Endothelial cell (in vitro differentiated cells): ENCODE measurements at places on chromosomes 5 and 9. TPM values are rescaled to one million over a fixed set of nuclear protein-coding genes. Genes with fewer than 3 reads are reported as not detected.

DNA sequence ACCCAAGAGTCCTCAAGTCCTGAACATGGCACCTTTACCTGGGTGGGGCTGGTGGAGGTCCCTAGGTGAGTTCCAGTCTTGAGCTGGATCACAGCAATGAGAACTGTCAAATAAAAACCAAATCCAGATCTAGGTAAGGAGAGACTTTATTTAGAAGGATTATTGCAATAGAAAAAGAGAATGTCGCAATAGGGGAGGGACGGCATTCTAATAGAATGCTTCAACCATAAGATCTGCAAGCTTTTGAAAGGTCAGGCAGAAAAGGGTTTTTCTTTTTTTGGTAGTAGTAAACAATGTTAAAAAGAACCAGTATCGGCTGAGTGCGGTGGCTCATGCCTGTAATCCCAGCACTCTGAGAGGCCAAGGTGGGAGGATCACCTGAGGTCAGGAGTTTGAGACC lies 5.2 kb upstream of the GCNT1 start:
- DNase-seq: no peak

DAB2IP gene
- 104 TPM for total RNA-seq

GRCh38 chr9:107337676-107338590 lies 54.9 kb downstream of the RAD23B start:
- DNase-seq: no peak

FRMPD1 gene
- total RNA-seq: 0.08 TPM

GRCh38 chr5:152560512-152561137 lies 155.5 kb upstream of the NMUR2 start:
- peak; percentile 77 for DNase-seq

- no peak for DNase-seq
Observed at GRCh38 chr9:136777359-136777758, 13.0 kb upstream of the LCN15 start.

DNA sequence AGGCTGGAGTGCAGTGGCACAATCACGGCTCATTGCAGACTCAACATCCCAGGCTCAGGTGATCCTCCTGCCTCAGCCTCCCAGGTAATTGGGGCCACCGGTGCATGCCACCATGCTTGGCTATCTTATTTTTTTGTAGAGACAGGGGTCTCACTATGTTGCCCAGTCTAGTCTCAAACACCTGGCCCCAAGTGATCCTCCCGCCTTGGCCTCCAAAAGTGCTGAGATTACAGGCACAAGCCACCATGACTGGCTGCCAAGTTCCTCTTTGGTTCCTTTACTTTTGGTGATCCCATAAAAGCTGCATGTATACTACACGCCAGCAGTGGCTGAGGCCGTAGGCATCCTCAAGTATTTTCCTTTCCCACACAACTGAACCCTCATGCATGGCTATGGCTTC lies 11.4 kb downstream of the ARL15 start:
- DNase-seq: no peak

- DNase-seq: no peak
Observed at GRCh38 chr9:131367450-131367849, 26.4 kb upstream of the PRRC2B start.

- no peak for DNase-seq
Observed at GRCh38 chr5:15834596-15835245, 334.7 kb downstream of the FBXL7 start.

SHROOM1 gene
- 5.6 TPM for total RNA-seq

HTR4 gene
- total RNA-seq: not detected

DNA sequence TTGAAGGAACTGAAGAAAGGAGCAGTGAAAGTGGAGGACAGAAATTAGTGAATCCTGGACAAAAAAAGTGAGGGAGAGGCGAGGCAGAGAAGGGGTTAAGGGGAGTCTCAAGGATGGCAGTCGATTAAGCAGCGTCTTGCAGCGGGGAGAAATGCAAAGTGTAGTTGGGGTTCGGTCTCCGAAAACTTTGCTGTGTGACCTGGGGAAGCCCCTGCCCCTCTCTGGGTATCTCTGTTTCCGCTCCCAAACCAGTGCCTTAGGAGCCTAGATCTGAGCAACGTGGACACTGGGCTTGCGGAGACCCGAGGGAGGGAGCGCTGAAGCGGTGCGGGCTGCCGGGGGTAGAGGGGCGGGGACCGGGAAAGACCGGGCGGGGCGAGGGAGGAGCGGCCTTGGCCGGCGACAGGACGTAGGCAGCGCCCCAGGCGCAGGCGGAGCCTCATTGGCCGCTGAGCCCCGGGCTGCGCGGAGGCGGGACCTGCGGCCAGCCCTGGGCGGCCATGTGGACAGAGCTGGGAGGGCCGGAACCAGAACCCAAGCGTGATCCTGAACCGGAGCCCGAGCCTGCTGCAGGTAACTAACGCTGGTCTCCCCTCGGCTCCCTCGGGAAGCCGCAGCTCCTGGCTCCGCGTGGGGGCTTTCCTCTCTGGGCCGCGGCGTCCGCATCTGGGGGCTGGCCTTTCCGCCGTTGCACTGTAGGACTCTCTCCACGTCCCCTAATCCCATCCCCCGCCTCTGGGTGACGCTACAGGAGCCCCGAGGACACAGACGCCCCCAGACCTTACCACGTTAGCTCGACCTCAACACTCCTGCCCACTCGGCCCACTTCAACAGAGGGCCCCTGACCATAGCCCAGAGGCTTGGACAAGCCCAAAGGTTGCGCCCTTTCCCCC lies at the start of gene ALDH1B1:
Gene ALDH1B1, plus strand, starts transcription at position 468 of the 893 bp plus-strand sequence. CDS start 3,047 bp downstream, outside the sequence.
- peak; percentile 89 for DNase-seq

EFCAB9 gene
- total RNA-seq: not detected

DNA sequence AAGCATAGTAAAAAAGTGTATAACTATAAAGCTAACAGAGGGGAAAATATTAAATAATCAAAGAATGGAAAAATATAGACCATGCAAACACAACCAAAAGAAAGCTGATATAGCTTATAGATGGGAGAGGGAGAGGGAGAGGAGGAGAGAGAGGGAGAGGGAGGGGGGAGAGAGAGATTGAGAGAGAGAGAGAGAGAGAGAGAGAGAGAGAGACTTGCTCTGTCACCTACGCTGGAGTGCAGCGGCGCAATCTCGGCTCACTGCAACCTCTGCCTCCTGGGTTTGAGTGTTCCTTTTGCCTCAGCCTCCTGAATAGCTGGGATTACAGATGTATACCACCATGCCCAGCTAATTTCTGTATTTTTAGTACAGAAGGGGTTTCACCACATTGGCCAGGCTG lies 110.6 kb downstream of the RAPGEF6 start:
- no peak for DNase-seq

GRCh38 chr5:14650052-14650451 lies 14.5 kb upstream of the OTULIN start:
- no peak for DNase-seq

GRCh38 chr9:124215368-124215910 lies 42.3 kb upstream of the NEK6 start:
- no peak for DNase-seq

CBY3 gene
- total RNA-seq: not detected
